NCI-H187 treated with DMSO at 0.1 percent for 48 hours (cell line): ENCODE measurements at places on chromosomes 12 and 14.

GRCh38 chr12:108629824-108630476 is 3.7 kb downstream of the SELPLG start:
- no peak for DNase-seq

DNA sequence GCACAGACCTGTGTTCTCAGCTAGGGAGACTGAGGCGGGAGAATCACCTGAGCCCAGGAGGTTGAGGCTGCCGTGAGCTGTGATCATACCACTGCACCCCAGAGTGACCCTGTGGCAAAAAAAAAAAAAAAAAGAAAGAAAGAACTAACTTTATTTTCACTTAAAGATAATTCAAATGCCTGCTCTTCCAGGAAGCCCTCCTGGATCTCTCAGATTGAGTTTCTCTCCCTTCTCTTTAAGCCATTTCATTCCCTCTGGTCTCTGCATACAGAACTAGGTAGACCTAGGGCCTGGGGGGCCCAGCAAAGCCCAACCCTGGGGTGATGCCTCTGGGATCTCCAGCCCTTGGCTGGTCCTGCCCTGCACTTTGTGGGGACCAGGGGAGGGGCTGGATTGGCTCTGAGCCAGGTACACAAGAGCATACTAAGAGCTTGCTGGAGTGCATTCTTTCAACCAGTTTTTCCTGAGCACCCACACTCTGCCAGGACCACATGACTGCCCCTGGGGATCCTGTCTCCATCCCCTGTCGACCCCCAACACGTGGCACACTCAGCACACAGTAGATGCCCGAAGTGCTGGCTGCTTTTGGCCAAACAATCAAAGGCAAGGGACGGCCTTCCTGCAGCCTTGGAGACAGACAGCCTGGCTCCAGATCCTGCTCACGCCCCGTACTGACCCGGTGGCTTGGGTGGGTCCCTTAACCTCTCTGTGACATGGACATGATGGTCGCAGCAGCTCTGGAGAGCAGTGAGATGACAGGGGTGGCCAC is 52.7 kb downstream of the CYP46A1 start:
- DNase-seq = no peak

DNA sequence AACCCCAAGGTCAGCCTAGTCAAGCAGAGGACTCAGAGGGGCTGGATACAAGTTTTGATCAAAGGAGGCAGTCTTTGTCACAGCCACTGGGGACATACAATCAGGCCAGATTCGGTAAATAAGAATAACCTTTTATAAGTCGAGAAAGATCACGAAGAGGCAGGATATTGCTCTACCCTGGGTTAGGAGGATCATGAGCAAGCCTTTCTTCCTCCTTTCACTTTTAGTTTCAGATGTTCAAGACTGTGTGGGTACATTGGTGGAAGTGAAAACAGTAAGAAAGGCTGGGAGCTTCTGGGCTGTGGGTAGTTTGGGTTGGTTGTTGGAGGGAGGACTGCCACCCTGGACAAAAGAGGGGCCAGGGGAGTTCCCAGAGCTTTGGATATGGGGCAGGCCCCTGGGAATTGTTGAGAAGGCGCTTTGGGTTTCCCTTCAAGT is 127.7 kb downstream of the SNAPC1 start:
- no peak for DNase-seq

GRCh38 chr12:52439845-52440244 is 5.7 kb upstream of the KRT75 start:
- no peak for DNase-seq

- no peak for DNase-seq
Observed at GRCh38 chr12:127239781-127240180, 1027.2 kb upstream of the TMEM132C start.

DNA sequence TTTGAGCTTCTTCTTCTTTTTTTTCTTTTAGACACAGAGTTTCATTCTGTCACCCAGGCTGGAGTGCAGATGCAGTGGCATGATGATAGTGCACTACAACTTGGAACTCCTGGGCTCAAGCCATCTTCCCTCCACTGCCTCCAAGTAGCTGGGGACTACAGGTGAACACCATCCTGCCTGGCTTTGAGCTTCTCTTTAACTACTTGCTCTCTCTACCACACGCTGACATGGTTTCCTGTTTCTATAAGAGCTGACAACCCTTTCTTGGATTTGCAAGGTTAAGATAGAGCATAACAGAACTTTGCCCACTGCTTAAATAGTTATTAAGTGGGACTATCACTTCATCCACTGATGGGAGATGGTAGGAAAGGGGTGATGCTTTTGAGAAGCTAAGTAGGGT is 82.4 kb upstream of the SLC38A2 start:
- DNase-seq = no peak

DNA sequence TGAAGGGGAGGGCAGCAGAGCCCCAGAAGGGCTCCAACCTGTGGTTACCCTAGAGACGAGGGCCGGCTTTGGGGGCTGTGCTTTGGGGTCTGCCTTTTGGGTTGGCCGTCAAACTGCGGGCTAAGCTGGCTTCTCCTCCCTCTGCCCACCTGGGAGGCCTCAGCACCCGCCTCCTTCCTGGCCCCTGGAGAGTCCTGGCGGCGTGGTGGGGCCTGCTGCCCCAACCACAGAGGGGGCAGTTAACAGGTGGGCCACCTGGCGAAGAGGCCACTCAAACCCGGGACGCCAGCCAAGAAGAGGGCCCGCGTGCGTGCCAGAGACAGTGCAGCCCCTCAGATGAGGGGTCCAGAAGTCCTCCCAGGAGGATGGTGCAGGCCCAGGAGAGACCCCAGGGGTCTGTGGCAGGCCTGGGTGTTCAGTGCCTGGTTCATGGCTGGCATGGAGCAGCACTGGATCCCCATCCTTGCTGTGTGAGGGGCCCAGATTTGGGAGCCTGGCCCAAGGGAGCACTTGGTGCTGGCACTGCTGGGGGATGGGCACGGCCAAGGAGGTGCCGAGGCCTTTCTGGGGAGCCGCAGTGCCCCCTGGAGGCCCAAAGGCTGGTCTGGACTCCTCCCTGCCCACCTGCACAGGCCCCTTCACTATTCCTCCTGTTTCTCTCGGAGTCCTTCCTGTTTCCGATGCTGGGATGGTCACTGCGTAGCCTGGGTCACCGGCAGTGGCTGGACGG is 48.8 kb downstream of the LRCOL1 start:
- DNase-seq = no peak

GRCh38 chr12:107283652-107284051 is 190.3 kb upstream of the CRY1 start:
- no peak for DNase-seq

DNA sequence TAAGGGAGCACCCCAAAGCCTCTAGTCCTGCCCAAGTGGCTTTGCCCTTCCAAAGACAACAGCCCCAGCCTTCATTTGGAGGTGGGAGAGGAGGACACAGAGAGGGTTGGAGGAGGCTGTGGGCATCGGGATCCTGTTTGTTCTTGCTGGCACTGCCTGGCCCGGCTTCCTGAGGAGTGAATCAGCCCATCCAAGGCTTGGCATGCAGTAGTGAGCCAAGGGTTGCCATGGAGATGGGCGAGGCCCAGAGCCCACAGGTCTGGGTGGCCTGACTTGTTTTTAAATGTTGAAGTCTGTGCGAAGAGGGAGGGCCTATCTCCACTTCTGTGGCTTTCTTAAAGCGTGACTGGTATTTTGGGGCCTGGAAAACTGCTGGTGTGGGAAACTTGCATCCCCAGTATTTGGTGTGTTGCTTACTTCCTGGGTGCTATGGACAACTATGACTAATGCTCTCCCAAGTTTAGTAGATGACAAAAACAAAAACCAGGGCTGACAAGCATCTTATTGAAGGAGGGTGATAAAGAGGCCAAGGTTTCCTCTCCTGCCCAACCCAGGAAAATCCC is 15.8 kb downstream of the CD9 start:
- DNase-seq = no peak

- no peak for DNase-seq
Observed at GRCh38 chr12:19230299-19230866, 100.8 kb downstream of the PLEKHA5 start.

DNA sequence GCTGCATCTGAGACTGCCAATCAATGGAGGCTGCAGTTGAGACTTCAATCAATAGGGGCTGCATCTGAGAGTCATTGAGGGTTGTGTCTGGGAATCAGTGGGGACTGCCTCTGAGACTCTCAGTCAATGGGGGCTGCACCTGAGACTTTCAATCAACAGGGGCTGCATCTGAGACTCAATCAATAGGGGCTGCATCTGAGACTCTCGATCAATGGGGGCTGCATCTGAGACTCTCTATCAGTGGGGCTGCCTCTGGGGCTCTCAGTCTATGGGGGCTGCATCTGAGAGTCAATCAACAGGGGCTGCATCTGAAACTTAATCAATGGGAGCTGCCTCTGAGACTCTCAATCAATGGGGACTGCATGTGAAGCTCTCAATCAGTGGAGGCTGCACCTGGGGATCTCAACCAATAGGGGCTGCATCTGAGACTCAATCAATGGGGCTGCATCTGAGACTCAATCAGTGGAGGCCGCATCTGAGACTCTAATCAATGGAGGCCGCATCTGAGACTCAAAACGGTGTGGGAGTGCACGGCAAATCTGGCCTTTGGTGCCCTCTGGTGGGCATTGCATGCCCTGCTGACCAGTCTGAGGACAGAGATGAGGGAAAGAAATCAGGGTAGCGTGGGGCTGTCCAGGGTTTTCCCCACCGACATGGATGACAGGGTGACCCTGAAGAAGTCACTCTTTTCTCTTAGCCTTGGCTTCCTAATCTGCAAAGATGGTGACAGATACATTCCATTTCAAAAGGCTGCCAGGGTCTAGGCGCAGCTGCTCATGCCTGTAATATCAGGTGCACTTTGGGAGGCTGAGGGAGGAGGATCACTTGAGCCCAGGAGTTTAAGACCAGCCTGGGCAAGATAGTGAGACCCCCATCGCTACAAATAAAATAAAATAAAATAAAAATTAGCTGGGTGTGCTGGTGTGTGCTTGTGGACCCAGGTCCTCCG is 41.3 kb upstream of the EIF5 start:
- DNase-seq = no peak

DNA sequence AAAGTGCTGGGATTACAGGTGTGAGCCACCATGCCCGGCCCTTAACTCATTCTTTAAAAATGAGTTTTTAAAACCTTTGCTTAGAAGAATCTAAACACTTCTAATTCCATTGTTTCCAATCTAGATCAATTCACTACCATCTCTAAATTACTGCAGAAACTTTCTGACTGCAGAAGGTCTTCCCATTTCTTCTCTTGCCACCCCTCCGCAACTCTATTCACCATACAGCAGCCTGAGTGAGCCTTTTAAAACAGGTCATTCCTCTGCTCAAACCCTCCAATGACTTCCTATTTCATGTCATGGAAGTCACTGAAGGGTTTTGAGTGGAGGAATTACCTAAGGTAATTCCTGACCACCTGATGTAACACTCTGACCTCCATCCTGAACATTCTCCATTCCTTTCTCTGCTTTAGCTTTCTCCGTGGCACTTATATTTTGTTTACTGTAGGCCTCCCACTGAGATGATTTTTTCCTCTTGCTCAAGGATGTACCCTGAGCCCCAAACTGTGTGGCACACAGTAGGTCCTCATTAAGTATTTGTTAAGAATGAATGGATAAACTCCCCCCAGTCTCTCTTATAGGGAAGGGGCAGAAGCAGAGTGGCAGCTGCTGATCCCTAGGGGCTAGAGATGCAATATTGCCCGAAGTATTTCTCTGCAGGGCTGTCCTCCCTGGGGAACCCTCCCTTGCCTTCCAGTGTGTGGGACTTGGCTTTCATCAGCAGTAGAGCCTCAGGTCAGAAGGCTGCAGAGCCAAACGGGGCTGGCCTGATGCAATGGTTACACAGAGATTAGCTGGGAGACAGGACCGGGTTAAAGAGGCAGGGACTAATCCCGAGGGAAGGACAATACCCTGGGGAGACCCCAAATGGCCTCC is 1.2 kb downstream of the DDIT3 start:
- DNase-seq = no peak

DNA sequence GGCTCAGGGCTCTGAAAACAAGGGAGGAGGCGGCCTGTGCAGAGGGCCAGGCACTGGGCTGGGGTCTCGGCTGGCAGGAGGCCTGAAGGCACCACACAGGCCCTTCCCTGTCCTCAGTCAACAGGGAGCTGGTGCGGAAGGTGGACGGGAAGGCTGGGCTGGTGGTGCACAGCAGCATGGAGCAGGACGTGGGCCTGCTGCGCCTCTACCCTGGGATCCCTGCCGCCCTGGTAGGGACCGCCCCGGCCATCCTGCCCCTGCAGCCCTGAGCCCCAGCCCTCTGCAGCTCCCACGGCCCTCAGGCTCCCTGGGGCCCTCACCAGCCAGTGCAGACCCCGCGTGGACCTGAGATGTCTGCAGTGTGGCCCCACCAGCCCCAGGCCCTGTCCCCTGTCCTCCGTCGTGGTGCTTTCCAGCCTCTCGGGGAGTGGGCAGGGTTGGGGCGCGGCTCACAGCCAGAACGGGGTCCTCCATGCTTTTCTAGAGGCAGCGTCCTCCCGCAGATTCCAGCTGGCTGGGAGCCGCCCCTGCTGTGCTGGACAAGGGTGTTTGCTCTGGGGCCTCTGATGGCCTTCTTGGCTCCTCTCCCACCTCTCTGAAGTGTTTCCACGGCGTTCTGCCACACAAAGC is 18.1 kb downstream of the ASPG start:
- DNase-seq = no peak

DNA sequence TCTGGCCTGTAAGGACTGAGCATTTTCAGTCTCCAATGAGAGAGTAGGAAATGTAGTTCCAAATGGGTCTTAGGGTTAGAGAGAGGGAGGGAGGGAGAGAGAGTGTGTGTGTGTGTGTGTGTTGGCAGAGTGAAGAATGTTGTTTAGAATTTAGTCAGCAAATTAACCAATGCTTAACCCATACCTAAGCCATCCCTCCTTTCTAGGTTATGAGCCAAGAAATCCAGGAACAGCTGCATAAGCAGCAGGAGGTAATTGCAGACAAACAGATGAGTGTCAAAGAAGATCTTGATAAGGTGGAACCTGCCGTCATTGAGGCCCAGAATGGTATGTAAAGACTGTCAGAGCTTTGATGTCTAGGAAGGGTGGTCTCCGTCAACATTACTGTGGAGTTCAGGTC is 56.9 kb downstream of the HSP90AA1 start:
- DNase-seq = no peak

DNA sequence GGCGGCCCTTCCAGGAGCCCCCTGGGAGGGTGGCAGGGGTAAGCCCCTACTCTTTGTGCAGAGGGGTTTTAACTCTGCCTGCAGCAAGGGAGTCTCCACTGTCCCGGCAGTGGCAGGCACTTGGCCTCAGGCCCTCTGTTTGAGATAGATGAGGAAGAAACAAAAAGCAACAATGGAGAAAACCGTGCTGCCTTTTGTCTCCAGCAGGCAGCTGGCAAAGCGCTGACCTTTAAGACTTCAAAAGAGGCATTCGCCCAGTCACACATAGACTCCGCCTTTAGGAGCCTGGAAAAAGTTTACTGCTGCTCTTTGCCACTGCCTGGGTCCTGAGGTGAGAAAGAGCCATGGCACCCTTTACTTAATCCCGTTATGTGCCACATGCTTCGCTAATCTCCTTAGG is 158.2 kb upstream of the NTF3 start:
- no peak for DNase-seq

DNA sequence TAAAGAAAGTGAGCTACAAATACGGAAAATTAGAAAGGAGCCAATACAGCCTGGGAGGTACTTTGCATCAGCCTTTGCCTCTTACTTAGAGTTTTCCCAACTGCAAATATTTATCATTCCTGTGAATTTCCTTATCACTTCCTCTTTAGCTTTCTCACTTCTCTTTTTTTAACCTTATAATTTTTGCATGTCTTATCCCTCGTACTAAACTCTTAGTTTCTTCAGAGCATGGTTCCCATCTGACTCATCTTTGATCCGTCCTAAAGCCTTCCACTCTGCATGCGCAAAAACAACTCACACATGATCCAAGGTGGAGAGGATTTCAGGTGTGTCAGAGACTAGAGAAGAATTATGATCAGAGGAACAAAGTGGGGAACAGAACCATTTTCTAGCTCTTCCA is 9.6 kb upstream of the SNAPC1 start:
- no peak for DNase-seq
